ENCODE measurements at places on chromosomes 4 and X.

- DNase-seq = peak; percentile 16
These were observed 932 bp downstream of the GRIA2 start for GRCh38 chr4:157221426-157221894.

GRCh38 chrX:47501226-47502074 is 18.4 kb upstream of the ZNF41 start:
- peak; percentile 37 for DNase-seq

GRCh38 chr4:88599298-88599697 is 7.0 kb downstream of the HERC3 start:
- no peak for DNase-seq

- no peak for DNase-seq
These were observed 2.3 kb downstream of the HAUS7 start for GRCh38 chrX:153468008-153468580.

DNA sequence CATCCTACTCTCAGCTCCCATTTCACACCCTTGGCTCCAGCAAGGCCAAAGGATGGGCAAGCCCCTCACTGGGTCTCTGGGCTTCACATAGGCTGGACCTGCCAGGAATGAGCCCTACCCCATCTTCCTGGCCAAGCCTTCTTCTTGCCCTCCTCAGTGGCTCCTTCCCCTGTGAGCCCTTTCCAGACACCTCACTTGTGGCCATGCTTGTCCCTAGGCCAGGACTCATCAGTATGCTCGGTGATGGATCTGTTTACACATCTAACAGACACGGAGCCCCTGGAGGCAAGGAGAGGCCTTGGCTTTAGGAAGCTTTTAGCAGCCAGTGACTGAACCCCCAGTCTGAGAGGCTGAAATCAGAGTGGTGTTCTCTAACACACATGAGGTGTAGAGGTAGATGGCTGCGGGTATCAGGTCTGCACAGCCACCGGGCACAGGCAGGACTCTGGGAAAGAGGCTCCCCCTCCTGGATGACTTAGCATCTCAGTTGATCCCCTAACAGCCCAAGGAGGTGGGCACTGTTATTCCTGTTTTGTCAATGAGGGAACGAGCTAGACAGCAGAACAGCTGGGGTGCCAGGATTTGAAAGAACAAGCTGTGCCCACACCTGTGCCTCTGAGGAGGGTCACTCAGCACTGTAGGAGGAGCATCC is 44.8 kb downstream of the PPP2R2C start:
- DNase-seq = peak; percentile 59

Measured in neural progenitor cell (in vitro differentiated cells).